ENCODE measurements at places on chromosomes 7 and 10.
A peak's percentile ranks its signal among the peaks of the same experiment; 100 is the strongest.

- DNase-seq = no peak
Measured at GRCh38 chr7:151801782-151802468, 75.0 kb downstream of the PRKAG2 start.

DNA sequence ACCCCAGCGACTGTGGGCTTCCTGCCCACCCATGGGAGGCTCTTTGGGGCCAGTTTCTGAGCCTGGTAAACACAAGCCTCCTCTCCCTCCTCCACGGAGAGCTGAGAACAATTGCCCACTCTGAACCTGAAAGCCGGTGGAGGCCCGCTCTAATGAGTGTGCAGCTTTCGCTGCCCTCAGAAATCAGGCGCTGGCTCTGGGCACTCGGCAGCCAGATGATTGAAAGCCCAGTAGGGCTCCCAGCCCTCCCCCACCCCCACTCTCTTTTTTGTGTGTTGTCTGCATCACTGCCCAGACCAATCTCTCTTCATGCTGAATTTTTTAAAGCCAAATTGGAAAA, 438.9 kb downstream of the RPS24 start:
- DNase-seq = no peak

GRCh38 chr7:47511699-47512370, 70.1 kb downstream of the TNS3 start:
- DNase-seq = no peak

DNA sequence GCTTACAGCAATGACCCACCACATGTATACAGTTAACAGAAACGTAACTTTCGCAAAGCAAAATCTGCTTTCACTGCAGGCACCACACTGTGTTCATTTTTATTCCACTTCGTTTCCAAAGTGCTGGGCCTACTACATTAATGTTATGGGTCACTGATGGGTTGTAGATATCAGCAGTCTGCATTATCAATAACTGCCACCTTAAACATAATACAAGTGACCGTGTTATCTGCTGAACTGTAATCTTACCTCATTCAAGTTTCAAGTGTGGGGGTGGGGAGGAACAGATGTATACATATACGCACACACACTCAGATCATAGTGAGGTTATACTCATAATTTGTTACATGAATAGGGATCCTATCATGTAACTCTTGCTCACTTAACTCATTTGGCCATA, 21.1 kb downstream of the RNF32 start:
- no peak for DNase-seq

DNA sequence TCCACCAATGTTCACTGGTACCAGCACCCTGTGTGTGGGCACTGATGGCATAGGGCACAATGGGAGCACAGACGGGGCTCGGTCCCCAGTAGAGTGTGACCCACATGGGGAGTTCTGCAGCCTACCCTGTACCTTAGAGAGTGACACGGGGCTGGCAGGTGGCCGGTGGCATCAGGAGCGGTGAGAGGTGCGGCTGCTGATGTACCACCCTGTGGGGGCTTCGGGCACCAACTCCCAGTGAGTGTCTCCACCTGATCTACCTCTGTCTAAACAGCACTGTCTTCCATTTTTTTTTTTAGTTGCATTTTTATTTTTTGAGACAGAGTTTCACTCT, 4.1 kb downstream of the JAKMIP3 start:
- no peak for DNase-seq

DNA sequence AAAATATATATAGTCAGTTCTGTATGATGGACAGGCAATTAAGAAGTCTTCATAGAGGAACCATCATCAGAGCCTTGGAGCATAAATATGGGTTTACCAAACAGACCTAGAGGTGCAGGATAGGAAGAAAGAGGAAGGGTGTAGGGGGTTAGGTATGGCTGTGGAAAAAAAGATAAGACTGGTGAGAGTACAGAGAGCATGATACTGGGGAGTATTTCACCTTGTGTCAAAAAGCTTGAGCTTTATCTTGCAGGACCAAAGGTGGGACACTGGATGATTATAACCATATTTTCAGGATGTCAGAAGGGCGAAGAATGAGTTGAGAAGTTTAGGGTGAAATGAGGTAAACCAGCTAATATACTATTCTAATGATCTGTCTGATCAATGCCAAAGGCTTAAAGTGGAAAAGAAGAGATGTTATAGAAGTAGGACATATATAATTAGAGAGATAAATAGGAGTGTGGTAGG, 54.6 kb downstream of the MRPL32 start:
- peak; percentile 10 for DNase-seq

GRCh38 chr10:80900661-80901060, 363.0 kb downstream of the SH2D4B start:
- DNase-seq = no peak

DNA sequence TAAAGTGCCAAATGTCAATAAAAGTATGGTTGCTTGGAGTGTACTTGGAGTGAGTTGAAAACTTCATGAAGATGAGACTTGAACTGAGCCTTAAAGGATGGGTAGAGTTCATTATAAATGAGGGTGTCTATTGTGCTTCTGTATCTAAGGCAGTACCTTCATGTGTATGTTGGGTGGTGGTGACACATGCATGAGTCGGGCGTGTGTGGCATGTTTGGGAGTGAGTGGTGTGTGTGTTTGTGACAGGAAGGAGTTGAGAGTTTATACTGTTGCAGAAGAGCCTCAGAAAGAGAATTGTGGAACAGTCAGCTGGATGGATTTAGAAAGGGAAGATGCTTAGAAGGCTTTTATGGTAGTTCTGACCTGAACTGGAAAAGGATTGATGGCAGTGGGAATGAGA, 6.0 kb upstream of the ZRANB1 start:
- no peak for DNase-seq

DNA sequence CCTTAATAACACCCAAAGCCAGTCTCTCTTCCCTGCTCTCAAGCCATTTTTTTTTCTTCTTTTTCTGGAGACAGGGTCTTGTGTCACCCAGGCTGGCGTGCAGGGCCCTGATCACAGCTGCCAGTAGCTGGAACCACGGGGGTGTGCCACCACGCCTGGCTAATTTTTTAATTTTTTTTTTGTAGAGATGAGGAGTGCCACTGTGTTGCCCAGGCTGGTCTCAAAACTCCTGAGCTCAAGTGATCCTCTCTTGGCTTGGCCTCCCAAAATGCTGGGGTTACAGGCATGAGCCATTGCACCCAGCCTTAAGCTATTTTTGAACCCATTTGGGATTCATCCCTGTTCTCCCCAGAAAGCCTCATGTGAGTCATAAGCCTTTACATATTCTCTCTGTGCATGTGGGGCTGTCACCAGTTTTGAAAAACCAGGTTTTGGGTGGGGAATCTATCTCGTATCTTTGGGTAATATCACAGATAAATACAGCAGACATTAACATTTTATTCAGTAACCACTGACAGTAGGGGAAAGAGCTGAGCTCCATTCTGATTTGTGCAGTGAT, 15.5 kb downstream of the ZNF487 start:
- DNase-seq = no peak

GRCh38 chr10:62638062-62638477, 166.4 kb upstream of the ADO start:
- peak; percentile 25 for DNase-seq

DNA sequence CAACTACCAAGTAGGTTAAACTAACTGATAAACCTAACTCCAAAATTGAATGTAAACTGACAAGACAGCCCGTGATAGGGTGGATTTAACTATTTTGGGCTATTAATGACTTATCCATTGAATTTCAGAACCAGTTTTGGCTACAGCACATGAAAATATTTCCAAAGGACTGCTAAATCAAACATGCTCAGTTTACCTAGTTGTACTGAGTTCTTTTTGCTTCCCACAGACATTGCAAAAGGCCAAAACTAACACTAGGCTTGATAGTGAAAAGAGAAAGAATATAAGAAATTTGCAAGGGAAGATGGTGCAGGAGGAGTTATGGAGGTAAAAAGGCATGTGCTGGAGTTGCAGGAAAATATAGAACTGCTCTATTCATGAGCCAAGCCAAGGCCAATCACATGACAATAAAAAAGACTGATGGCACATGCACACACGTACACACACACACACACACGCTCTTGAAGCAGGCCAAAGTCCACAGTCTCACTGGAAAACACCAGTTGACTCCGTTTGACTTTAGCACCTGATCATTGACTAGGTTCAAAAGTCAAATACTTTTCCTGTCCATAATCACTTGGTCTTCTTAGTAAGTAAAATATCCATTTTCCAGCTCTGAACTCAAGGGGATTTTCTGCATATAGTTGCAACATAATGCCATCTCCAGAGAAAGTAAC, 76.0 kb upstream of the AGBL3 start:
- DNase-seq = no peak

DNA sequence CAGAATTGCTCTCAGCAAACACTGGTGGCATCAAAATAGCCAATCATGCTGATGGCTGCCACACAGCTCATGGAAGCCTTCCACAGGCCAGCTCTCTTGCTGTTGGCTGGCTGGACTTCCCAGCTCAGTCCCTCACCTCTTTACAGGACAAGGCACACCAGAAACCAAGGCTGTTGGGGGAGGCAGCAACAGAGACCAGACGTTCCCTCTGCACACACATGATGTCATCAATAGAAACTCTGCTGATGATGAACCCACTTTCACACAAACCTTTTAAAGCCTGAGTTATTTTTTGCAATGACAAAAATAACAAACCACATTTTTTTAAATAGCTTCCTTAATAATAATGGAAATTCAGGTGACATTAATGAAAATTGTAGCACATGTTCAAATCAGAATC, 300.9 kb upstream of the C7orf33 start:
- no peak for DNase-seq

- DNase-seq = no peak
Measured at GRCh38 chr7:121102619-121103018, 114.1 kb downstream of the CPED1 start.

- DNase-seq = no peak
Measured at GRCh38 chr10:21315645-21316220, 209.7 kb downstream of the SKIDA1 start.

GRCh38 chr10:132062116-132062515, 3.6 kb upstream of the JAKMIP3 start:
- DNase-seq = no peak

GRCh38 chr7:127957886-127958285, 73.4 kb downstream of the LRRC4 start:
- no peak for DNase-seq

DNA sequence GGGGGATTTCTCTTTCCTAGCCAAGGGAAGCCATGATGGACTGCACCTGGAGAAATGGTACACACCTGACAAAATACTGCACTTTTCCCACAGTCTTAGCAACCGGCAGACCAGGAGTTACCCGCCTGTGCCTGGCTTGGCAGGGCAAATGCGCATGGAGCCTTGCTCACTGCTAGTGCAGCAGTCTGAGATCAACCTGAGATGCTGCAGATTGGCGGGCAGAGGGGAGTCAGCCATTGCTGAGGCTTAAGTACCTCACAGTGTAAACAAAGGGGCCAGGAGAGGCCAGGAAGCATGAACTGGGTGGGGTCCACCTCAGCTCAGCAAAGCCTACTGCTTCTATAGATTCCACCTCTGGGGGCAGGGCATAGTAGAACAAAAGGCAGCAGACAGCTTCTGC, 49.4 kb downstream of the OR13A1 start:
- DNase-seq = no peak

DNA sequence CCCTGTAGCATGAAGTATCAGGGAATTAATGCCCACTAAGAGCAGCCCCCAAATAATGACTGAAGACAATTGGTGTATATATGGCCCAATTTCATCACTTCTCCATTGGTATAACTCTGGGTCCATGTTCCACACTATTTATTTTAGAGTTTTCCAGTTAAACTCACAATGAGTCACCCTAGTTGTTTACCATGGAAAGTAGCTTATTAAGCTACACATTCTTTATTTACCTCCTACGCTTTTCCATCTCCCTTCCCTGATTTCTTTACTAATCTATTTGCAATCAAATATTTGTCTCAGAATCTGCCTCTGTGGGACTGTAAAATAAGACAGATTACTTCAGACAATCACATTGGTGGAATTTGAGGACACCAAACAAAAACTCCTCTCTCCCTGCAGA, 655.6 kb downstream of the SORCS1 start:
- DNase-seq = no peak

- no peak for DNase-seq
Measured at GRCh38 chr10:12768156-12769100, 233.1 kb downstream of the CCDC3 start.

- no peak for DNase-seq
Measured at GRCh38 chr7:14235056-14235455, 245.6 kb upstream of the ETV1 start.

- peak; percentile 47 for DNase-seq
Measured at GRCh38 chr7:155804897-155805825, 7.1 kb downstream of the SHH start.

- DNase-seq = no peak
Measured at GRCh38 chr7:154540596-154540995, 462.3 kb downstream of the PAXIP1 start.

DNA sequence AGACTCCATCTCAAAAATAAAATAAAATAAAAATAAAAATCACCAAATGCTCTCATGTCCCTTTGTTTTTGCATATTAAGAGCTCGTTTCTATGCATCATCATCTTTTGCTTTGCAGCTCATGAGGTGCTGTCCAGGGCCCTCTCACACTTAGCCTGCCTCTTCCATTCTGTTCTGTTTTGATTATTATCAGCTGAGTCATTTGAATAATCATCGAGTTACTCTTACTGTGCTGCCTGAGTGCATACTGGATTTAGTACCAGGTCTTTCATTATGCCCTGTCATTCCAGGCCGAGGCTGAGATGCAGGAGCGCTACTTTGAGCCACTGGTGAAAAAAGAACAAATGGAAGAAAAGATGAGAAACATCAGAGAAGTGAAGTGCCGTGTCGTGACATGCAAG, 33.0 kb downstream of the UCMA start:
- no peak for DNase-seq

DNA sequence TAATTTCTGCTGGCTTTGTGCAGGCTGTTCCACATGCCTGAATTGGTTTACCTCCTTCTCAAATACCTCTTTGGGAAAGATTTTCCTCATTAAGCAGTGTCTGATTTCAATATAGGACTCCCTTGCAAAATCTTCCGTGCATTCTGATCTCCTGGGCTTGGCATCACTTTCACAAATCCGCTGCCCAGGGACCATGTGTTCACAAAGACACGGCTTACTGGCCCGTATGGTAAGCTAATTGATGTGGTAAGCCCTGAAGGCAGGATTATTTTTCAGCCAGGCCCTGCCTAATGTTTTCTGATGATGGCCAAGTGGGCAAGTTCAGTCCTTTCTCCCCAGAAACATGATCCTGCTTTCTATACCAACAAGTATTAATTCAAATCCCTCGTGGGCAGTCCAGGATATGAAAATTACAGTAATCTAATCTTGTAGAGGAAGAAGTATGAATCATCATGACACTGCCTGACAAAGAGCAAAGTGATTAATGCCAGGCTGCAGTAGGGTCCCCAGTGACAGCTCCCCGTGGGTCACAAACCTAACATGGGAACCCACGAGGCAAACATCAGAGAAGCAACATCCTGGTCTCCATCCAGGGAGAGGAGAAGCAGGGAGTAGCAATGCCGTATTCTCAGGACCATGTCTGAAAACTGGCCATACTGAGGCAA, 11.6 kb upstream of the SVIL start:
- DNase-seq = no peak

Data from OCI-M1 (cell line).